CD4-positive, alpha-beta T cell treated with Interleukin-12 subunit alpha and Interleukin-12 subunit beta, for 1 hour (primary cell): ENCODE measurements at places on chromosomes 2 and 18.

DNA sequence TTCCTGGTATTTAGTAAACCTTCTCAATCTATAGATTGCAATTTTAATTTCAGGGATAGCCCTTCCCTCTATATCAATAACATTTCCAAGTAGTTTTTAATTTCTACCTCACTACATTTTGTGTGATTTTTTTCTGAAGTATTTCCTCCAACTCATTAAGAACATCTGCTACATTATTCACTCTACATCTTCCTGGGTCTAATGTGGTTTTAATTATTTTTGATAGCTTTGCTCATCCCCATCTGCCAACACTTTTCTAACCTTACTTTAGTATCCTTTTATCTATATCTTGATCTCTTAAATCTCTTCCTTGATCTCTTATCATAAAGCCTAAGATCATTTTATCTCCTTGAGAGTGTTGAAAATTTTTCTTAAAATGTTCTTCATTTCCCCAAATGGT, 278.3 kb upstream of the CYP26B1 start:
- no peak for DNase-seq

GRCh38 chr2:238970553-238971081, 122.7 kb downstream of the TWIST2 start:
- peak; percentile 31 for DNase-seq

GRCh38 chr2:40282428-40282827, 169.5 kb downstream of the SLC8A1 start:
- no peak for DNase-seq

DNA sequence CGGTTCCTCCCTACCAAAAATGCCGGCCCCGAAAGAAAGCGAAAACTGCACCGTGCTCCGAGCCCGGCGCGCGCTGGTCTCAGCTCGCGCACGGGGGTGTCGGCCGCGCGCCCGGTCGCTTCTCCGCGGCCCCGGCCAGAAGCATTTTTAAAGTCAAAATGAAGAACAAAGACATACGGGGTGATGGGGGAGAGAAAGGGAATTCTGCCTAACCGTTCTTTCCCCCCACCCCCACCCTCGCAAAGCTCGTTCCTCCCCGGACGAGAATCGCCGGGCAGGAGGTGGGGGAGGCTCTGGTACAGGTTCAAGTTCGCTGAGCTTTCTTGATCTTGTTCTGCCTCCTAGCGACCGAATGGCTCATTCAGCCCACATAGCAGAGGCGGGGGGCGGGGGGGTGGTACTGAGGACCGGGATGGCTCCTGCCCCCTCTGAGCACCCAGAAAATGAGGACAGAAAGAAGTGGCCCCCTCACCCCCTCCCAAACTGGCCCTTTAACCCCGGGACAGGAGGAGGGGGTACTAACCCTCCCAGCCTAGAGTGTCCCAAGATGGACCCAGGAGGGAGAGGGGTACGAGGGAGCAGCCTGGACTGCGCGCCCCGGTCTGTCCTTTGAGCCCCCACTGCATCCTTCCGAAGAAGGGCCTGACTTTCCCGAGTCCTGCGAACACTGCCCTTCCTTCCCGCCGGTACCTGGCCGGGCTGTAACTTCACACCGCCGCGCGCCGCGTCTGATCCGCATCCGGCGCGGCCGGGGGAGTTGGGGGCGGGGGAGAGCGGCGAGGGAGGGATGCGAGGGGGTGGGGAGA, 3.1 kb downstream of the BCL11A start:
- DNase-seq = peak; percentile 39

DNA sequence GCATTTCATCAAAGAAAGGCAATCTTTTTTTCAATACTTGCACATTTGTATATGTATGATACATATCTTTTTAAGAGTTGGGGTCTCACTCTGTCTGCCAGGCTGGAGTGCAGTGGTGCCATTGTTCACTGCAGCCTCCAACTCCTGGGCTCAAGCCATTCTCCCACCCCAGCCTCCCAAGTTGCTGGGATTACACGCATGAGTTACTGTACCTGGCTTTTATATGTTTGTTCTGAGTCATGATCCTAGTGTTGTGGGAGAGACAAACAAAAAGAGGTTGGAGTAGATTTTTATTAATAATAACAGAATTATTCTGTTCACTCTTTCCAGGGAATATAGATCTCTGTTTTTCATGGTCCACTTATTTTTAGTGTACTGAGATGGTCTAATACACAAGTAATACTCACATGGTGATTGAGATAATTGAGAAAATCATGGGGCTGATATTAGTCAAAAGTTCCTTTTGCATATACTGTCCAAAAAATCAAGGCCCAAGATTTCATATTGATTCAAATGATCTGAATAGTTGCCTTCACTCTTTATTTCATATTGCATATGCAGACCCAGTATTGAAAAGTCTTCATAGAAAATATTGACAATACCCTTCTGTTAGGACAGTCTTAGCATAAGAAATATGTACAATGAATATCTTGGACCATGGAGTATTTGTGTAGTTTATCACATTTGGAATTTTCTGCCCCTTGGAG, 138.3 kb downstream of the FMNL2 start:
- DNase-seq = no peak

- no peak for DNase-seq
These were observed 183.7 kb downstream of the INO80D start for GRCh38 chr2:205902041-205902899.

- no peak for DNase-seq
These were observed 69.1 kb downstream of the UXS1 start for GRCh38 chr2:106124905-106125549.

DNA sequence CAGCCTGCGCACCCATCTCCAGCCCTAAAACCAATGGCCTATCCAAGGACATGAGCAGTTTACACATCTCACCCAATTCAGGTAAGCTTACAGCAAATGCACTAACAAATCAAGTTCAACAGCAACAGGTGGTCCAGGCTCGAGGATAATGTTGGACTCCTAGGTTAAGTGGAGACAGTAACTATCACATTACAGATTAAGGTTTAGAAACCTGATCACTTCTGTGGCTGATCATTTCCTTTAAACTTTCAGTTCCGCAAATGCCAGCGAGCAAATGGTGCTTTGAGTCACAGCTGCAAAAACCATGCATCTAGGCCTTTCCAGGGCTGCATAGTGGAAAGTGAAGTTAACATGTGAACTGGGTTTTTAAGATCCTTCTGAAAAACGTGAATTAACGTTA, 259.4 kb downstream of the GBX2 start:
- no peak for DNase-seq

DNA sequence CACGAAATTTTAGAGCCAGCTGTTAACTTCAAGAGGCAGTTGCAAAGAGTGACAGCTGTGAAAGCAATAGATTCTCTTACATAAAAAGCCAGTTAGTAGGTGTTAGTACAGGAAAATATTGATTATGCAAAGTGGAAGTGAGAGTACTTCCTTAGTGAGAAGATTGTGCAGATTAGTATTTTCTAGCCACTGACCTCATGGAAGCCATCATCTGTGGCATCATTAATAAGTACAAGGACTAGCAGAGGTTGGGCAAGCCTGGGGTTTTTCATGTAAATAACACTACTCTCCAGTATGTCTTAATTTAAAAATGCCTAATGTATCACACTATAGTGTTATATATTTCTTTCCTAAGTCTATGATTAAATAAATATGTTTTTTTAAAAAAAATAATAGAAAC, 166.2 kb upstream of the DTNA start:
- no peak for DNase-seq

DNA sequence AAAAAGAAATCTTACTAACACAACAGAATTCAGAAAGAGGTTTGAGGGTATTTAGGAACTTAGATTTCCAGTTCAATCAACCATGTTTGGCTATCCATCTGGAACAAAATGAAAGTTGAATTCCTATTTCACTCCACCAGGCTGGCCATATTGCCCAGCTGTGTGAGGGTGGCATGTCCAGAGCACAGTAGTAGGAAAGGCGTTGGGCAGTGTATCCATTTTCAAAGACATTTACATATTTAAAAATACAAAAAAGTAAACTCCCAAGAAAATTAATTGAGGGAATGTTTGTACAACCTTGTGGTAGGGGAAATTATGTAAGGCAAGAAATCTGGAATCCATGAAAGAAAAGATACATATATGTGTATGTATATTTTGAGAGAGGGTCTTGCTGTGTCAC, 21.5 kb upstream of the MSH2 start:
- no peak for DNase-seq

DNA sequence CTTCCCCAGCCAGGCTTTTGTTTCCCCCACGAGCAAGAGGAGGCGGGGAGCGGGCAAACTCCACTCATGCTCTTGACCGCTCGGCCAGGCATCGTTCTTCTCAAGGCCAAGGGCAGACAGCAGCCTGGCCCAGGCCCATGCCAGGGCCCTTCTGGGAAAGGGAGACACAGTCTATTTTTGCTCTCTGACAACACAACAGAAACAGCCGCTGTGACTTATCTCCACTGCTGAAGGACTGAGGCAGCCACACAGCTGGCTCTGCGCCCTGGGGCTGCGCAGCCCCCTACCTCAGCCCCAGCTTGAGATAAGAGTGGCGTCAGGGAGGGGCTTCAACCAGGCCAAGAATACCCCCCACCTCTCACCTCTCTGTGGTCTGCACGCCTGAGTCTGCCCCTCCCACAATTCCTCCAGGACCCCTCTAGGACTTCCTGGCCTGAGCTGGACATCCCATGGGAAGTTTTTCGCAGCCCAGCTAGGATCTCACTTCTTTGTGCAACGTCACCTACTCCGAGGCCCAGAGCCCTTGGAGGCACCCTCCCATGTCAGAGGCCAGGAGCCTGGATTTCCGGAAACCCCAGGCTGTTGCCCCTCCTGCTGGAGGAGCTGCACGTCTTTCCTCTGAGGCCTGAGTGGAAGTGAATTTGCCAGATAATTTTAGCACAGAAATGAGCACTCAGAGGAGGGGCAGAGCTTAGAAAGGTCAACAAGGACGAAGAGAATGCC, 118.9 kb upstream of the OTOS start:
- DNase-seq = no peak

DNA sequence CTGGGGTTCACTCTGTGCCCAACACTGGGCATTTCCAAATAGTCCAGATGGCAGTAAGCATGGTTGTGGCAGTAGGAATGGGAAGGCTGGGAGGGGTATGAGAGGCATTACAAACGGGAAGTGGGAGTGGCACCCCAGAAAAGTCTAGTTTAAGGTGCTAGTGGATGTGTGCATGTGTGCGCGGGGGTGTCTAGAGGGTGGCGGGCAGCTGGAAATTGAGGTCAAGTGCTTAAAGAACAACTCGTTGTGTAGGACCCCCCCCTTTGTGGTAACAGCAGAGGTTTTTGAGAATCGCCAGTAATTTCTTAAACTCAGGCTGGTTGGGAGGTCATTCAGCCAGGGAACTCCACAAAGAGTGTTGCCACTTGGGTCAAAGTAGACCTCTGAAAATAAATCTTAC, 69.9 kb downstream of the RHBDD1 start:
- DNase-seq = no peak

DNA sequence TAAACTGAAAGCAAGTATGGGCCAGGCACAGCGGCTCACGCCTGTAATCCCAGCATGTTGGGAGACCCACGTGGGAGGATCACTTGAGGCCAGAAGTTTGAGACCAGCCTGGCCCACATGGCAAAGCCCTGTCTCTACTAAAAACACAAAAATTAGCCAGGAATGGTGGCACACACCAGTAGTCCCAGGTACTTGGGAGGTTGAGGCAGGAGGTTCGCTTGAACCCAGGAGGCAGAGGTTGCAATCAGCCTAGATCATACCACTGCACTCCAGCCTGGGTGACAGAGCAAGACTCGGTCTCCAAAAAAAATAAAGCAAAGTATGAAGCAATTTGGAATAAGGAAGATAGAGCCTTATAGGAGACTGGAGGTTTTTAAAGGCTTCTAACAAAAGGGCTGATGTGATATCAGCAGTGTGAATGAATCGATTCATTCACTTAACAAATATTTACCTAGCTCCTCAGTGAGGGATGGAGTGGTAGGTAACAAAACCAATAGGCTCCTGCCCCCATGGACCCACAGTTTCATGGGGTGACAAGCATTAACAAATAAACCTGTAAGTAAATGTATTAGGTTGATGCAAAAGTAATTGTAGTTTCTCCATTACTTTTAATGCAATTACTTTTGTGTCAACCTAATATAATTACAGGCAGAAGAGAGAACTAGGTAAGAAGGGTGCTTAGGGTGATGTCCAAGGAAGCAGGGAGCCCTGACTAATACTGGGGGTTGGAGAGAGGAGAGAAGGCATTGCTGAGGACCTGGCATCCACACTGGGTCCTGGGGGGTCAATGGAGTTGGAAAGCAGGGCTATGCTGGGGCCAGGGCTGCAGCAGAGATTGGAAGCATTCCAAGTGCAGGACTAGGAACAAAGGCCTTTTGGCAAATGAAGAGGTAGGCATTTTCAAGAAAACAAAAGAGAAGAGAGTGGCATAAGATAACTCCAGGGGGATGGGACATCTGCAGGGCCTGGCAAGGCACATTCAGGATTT, 195.4 kb upstream of the ARL4C start:
- no peak for DNase-seq

DNA sequence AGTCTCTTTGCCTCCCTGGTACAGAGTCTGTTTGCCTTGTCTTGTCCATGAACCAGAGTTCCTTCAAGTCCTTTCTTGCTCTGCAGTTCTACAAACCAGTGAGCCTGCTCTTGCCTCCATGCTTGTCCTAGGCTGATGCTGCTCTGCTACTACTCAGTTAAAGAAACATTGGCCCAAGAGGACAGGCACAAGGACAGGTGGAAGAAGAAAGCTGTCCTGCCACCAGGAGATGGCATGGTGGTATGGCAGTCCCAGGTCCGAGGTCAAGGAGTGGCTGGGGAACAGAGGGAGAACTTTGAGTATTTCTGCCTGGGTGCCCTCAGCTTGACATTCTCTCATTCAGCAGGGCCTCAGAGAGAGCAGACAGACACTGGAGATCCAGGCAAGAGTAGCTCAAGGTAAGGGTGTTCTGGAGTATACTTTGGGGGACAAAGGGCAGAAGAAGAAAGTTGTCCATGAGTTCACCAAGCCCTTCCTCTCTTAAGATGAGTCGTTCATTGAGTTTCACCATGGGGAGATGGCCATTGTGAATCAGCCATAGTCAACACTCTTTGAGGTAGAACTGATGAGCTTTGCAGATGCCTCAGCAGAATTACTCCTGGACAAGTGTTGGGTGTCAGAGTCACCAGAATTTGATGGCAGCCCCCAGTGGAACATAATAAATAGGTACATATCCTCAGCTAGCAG, 20.4 kb downstream of the TTC32 start:
- DNase-seq = no peak

DNA sequence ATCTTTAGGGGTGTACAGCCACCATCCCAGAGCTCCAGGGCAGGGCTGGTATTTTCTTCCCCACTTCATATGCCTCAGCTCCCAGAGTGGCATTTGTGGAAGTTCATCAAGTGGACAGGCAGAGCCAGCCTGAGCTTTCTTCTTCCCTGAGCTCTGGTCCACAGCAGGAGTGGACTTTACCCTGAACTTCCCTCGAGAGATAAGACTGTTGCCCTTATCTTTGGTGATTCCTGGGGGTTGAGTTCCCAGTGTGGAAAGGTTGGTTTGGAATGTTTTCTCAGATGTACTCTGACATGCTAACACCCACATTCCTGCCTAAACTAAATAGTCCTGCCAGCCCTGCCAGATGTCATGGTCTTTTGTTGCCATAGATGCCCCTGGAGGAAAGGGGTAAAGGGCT, 62.0 kb upstream of the LGALSL start:
- DNase-seq = no peak

GRCh38 chr2:16210841-16211240, 270.5 kb downstream of the MYCN start:
- no peak for DNase-seq
